HuH-7 (cell line): ENCODE measurements at places on chromosomes 5 and 9.

GRCh38 chr5:125384071-125384470 lies 637.6 kb upstream of the ZNF608 start:
- no peak for DNase-seq

DNA sequence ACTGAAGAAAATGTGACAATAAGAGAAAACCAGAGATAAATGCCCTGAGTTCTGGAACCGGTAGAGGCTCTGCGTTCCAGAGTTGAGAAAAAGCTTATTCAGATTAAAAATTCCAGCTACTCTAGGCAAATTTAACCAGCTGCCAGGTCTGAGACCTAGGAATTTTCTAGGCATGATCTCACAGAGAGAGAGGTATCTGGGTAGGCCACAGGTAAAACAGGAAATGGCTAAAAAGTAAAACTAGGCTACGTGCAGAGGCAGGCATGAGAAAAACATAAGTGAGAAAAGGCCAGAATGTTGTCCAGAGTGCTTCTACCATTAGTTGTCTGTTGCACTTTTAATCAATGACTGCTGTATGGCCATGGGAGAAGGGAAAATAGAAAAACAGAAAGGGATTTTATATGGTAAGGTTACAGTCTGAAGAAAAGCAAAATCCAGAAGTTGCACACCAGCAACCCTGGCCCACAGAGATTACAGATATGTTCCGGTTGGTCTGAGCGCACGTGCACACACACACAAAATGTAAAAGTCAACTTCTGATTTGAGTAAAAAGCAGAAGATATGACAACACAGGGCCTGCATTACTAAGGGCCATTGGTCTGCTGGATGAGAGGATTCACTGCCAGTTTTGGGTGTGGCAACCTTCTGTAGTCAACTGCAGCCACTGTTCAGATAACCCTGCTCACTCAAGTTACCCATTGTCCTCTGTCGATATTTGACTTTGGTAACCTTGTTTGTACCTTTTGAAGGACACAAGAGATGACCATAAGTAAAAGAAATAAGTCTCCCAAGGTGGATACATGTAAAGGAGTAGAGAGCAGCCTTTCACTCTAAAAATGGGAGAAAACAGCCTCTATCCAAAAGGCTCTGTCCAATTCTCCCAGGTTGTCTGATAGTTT lies 266.0 kb downstream of the DTWD2 start:
- no peak for DNase-seq

DNA sequence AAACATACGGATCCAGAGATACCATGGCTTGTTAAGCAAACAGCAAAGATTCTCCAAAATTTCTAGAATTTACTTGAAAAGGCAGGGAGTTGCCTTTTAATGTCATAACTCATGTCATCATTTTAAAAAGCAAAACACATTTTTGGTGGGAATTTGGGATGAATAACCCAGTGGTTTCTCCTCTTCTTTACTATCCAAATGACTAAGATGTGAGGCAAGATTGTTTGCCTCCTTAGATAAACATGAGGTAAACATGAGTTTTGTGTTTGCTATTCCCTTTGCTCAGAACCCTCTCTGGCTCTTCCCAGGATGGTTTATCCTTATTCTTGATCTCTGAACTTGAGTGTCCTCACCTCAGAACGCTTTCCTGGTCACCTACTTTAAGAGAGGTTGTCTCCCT lies 267.0 kb downstream of the EBF1 start:
- no peak for DNase-seq

DNA sequence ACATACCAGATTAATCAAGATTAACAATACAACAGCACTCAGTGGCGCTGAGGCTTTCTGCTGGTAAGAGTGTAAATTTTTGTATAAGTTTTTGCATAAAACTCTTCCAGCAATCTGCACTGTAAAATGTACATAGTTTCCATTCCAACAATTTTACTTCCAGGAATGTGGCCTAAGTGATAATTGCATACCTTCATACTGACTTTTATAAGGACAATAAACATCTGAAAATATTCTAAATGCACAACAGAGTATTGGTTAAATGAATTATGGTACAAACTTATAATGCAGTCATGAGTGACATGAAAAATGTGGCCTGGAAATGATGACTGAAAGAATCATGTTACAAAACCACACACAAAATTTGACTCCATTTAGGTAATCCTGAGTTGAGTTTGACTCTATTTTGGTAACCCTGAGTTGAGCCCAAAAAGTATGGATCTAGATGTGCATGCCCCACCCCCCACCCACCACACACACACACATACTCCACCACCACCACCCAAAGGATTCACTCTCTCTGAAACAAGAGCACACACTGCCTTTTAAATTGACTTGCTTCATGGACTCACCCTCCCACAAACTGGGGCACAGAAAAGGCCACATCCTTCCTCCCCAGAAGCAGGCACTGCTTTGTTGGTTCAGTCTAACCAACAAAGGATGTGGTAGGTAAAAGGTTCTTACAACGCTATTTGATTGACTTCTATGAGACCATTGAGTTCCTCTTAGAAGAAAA lies 137.6 kb downstream of the SUSD1 start:
- no peak for DNase-seq

DNA sequence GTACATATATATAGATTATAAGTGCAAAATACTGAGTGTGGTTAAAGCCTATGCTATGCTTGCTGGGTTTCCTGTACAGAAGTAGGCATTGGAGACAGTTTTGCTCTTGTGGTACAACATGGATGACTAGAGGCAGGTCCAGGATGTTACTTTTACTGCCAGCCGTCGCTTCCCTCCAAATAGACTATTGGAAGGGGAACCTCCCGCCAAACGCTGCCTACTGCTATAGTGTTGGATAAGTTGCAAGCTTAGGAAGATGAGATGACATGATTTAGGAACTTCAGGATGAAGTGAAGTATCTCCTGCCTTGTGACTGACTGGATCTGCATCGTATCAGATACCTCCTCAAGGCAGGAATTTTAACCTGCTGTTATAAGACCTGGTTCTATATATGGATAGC lies 30.9 kb downstream of the JAK2 start:
- DNase-seq, result no peak

GRCh38 chr9:131174681-131175239 lies 49.4 kb downstream of the NUP214 start:
- no peak for DNase-seq

- DNase-seq, result no peak
Observed at GRCh38 chr9:1048811-1049210, 1.3 kb upstream of the DMRT2 start.

DNA sequence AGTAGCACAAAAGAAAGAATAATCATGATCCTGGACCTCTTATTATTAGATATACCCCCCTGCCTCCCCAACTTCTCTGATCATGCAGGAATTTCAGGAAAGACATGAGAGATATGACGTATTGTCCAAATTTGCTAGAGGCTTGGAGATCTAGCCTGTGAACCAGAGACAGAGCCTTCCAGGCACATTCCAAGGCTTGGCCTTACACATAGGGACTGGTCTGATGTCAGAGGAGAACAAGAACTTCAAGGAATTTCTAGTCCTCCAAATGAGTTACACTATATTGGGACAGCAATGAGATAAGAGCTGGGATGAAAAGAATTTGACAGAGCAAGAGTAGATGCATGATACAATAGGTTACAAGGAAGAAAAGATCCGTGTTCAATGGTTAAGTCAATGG lies 67.0 kb downstream of the MCTP1 start:
- no peak for DNase-seq

GRCh38 chr5:53003144-53003543 lies 14.0 kb downstream of the ITGA2 start:
- DNase-seq, result no peak

GRCh38 chr5:123387313-123387712 lies 35.9 kb downstream of the CEP120 start:
- DNase-seq, result no peak

- no peak for DNase-seq
Observed at GRCh38 chr9:132671620-132672412, 1.6 kb downstream of the GTF3C4 start.

GRCh38 chr5:139828207-139828895 lies 32.7 kb downstream of the PSD2 start:
- DNase-seq, result no peak

- no peak for DNase-seq
Observed at GRCh38 chr5:173981185-173981761, 7.7 kb upstream of the C5orf47 start.

DNA sequence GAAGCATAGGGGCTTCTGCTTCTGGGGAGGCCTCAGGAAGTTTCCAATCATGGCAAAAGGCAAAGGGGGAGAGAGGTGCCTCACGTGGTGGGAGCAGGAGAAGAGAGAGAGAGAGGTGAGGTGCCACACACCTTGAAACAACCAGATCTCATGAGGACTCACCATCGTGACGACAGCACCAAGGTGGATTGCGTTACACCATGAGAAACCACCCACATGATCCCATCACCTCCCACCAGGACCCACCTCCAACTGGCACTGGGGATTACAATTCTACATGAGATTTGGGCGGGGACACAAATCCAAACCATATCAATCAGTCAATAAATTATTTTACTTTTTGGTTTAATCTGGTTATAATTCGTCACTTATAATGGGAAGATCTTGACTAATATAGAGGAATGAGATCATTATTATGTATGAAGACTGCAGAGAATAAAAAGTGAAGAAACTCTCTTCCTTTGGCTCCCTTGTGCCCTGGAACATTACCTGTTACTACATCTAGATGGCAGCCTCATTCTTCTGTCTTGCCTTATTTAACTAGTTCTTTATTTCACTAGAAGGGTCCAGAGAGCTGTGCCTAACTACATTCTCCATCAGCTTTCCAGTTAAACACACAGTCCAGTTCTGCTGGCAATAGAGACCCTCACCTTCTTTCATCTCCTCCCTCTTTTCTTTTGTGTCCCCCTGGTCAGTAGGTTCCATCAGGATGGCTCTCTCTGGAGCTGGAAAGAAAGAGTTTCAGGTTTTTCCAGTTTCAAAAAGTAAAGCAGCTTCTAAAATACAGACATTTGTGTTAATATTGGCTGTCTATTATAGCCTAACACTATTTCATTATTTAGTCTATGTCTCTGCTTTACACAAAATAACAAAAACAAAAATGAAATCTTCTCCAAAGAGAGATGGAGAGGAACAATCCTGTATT lies 21.7 kb upstream of the SPINK7 start:
- DNase-seq, result peak; percentile 20
